GM06990 (cell line): ENCODE measurements at places on chromosomes 7 and 10.

DNA sequence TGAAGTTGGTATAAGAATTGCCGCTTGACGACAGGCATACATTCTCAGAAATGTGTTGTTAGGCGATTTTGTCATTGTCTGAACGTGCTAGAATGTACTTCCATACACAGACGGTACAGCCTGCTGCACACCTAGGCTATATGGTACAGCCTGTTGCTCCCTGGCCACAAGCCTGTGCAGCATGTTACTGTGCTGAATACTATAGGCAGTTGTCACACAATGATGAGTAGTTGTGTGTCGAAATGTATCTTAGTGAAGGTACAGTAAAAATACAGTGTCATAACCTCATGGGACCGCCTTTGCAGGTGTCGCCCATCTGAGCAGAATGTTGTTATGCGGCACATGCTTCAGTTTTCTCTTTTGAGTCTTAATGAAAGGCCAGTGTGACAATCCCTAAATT is 66.5 kb downstream of the SHH start:
- DNase-seq, result no peak

DNA sequence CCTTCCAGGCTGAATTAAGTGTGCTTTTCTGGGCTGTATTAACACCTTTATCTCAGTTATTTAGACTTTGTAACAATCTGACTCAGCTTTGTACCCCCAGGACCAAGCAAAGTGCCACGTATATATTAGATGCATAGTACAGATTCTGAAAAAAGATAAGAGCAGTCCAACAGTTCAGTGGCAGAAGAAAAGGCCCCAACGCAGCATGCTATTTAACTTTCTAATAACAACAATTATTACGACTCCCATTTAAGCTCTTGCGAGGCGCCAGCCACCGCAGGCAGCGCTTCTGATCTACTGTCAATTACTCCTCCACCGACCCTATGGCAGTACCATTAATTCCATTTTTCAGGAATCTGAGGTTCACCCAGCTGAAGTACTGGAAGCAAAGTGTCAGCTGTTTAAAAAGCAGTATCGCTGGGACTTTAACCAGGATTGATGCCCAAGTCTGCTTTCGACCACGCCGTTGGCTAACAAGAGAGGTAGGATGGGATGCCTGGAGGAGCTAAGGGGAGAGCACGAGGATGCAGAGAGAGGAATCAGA is 638 bp downstream of the LIPA start:
- no peak for DNase-seq

DNA sequence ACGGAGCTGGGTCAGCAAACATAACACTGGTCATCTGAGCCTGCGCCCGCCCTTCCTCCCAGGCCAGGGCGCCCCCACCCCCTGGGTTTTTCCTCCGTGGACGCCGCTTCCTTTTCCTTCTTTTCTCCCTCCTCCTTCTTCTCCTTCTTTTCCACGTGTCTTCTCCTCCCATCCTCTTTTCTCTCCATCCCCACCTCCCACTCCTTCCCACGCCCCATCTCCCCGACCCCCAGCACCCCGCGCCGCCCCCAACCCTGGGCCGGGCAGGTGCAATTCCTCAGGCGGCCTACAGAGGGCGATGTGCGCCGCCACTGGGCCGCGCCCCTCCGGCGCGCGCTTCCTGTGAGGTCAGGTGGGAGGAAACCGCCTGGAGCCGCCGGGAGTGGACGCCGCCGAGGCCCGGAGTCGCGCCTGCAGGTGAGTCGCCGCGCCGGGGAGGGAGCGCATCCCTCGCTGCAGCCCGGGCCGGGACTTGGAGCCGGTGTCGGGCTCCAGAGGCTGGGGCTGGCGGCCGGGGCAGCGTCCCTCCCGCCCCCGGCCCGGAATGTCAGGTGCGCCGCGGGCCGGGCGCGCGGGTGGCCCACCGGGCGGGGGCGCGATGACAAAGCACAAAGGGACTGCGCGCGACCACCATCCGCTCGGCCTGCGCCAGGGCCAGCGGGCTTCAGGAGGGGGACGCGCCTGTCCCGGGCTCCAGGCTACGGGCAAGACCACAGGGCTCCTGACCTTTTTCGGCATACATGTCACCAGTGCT is at the start of gene FAM241B:
FAM241B (plus strand) TSS at position 351 of the 754 bp plus-strand sequence. CDS start 1,497 bp downstream, outside the sequence.
- peak; percentile 28 for DNase-seq

GRCh38 chr7:138388673-138389491 is 71.2 kb upstream of the TRIM24 start:
- no peak for DNase-seq

- no peak for DNase-seq
Measured at GRCh38 chr7:70953796-70954195, 178.1 kb upstream of the GALNT17 start.

GRCh38 chr10:126474031-126474430 is 85.8 kb upstream of the ADAM12 start:
- no peak for DNase-seq

DNA sequence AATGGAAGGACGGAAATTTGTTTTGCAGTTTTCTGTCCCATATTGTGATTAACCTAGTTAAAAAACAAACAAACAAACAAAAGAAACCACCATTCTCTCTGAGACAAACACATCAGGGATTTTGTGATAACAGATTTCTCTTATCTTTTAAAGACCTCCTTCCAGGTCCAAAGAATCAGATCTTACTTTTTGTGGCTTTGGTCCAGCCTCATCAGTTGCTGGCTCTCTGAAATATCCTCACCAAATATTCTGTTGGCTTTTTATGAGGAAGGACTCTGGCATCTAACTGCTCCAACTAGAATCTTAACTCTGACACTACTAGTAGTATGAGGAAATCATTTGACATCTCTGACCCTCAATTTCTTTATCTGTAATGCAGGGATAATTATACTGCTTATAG is 4.8 kb downstream of the FAM204A start:
- DNase-seq, result no peak

GRCh38 chr7:131004371-131004770 is 270.4 kb upstream of the KLF14 start:
- no peak for DNase-seq

DNA sequence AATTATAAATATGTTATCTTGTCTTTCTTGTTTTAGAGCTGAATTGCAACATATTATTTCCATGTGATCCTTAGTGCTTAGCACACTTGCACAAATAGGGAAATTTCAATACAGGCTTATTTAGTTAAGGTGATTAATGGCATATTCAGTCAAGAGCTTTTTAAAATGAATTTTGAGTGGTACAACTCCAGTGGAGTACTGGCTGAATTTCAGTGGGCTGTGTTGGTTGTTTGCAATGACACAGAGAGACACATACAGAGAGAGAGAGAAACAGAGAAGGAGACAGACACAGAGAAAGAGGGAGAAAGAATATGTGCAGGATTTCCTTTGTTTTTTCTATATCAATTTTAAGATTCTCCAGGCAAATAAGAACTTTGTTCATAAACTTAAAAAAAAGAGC is 766.9 kb downstream of the DNAJB9 start:
- DNase-seq, result no peak

DNA sequence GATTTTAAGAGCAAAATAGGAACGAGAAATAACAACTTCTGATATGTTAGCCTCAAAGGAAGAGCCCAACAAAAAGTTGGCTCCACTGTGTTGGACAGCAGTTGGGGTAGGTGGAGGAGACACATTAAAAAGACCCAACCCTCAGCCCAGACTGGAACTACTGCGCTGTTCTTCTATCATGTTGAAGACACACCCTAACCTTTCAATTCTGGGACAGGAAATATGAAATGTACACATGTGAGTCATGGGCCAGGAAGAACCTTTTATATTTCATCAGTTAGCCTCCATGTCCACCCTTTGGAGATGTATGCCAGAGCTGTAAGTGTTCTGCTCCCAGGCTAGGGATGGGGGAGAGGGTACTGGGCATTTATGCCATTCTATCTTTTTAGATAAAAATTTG is 22.1 kb downstream of the CLDN12 start:
- no peak for DNase-seq

DNA sequence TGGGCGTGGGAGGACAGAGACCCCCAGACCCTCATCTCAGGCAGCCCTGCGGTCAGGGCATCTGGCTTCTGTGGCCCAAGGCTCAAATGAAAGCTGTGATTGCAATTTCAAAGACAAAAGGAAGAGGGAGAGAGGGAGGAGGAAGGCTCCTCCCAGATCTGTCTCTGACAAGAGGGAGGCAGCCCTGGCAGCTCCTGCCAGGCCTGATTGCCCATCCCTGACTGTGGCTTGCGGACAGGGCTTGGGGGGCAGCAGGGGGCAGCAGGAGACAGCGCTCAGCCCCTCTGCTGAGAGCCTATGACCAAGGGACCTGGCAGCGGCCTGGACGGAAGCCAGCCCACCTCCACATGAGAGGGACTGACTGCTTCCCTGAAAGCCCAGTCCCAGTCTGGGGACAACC is 91.8 kb downstream of the PTPRN2 start:
- no peak for DNase-seq

DNA sequence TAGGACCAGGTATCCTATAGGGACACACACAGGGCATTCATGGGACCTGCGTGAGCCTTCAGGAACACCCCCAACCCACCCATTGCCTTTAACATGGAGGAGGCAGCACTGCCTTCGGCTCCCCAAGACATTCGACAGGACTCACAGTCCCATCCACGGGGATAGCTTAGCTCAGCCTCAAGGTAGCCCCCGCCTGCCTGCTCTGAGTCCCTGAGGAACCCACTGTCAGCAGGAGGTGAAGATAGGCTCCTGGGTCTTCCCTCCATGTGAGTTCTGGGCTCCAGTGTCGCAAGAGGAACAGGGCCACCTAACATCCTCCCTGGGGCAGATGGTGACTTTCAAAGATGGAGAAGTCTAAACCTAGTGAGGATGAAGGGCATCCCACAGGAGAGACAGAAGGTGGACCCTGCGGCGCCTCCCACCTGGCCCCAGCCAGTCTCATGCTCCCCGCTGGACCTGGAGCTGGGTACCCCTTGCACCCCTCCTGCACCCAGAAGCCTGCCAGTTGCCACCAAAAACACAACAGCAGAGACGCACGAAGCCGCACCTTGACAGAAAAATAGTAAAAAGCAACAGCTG is 4.9 kb upstream of the ADIRF start:
- DNase-seq, result no peak

GRCh38 chr10:133087679-133088178 is at the start of gene ADGRA1:
Gene ADGRA1 (plus strand): TSS chr10:133087924. CDS start chr10:133088910, 986 bp downstream.
- DNase-seq, result no peak

GRCh38 chr7:37311355-37311754 is 137.3 kb downstream of the ELMO1 start:
- no peak for DNase-seq
